ENCODE measurements at places on chromosomes 13 and 19.
A peak's percentile ranks its signal among the peaks of the same experiment; 100 is the strongest.

DNA sequence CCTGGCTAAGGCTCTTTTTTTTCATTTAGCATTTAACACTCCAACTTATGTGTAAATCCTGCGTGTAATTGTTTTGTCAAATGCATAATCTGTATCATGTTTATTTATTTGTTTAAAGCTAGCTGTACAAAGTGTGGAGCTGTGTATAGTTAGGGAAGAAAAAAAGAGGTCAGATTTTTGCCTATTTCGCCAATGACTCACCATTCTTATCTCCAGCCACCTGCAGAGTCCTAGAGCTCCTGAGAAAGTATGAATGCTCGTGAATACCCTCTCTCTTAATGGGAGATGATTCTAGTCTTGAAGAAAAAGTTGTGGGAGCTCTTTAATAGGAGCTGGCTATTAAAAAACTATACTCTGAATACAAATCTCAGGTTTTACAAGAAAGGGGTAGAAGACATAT is 778.8 kb upstream of the SLITRK5 start:
- DNase-seq: no peak

GRCh38 chr19:41441321-41441945 is 1.5 kb upstream of the ERICH4 start:
- no peak for DNase-seq

GRCh38 chr19:43570174-43570791 is 5.0 kb downstream of the XRCC1 start:
- no peak for DNase-seq

- DNase-seq: peak; percentile 1
These were observed 1.3 kb upstream of the GRK1 start for GRCh38 chr13:113665597-113666328.

DNA sequence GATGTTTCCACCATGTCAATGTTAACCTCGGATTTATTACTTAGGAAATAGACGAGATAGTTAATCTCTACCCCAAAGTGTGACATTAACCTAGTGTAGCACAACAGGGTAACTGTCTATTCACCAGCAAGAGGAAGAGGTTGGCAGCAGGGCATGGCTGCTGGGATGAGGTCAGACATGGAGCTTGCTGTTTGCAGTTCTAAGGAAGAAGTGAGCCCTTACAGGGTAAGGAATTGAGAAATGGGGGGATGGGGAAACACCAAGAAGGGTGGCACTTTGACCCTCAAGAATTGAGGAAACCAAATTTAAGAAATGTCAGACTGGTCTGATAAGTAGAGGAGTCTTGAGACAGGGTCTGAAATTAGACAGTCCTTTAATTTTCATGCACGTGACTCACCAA is 62.4 kb downstream of the MBD3L2B start:
- no peak for DNase-seq

- DNase-seq: no peak
These were observed 62.8 kb upstream of the DOCK9 start for GRCh38 chr13:99040536-99041131.

DNA sequence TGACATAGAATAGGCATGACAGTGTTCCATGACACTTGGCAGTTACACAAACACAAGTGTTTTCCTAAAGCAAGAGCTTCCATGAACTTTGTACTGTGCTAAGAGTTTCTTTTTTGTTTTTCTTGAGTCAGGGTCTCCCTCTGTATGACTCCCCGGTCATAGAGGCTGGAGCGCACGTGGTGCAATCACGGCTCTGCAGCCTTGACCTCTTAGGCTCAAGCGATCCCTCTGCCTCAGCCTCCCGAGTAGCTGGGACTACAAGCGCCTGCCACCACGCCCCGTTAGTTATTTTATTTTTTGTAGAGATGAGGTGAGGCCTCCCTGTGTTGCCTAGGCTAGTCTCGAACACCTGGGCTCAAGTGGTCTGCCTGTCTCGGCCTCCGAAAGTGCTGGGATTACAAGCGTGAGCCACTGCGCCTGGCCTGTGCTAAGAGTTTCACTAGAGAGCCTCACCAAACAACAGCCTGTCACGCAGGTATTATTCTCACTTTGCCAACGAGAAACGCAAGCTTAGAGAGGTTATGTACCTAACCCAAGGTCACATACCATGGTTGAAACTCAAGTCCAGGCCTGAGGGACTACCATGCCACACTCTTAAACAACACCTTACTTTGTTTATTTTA is 355.9 kb downstream of the KLF12 start:
- no peak for DNase-seq

- no peak for DNase-seq
These were observed 18.8 kb upstream of the SPC24 start for GRCh38 chr19:11174336-11174735.
